Hematopoietic multipotent progenitor cell treated with erythropoietin and hydrocortisone succinate and interleukin-3 and kit ligand, for 17 days (in vitro differentiated cells): ENCODE measurements at places on chromosomes 2 and 18.

DNA sequence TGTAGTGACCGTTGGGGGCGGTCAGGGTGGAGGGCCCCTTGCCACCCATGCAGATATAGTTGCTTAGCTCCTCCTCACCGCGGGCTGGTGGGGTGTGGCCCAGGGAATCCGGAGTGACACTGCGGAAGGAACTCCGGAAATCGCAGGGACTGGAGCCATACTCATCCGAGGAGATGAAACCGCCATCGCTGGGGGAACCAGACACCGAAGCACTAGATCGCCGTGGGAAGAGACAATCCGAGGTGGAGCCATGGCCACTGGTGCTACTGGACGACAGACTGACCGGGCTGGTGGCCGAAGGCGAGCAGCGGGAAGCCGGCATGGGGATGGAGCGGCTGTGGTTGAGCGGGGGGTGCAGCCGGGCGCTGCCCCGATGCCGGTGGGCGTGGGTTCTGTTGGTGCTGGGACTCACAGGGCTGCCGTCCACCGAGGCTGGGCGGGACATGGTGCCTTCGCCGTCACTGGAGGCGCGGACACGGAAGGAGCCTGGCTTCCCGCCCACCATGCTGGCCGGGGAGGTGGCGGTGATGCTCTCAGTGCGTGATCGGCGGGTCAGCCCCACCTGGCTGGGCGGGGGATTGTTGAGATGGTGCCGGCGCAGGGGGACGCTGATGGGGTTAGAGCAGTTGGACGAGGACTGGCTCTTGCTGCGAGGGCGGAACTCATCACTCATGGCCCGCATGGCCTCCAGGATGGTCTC is 2.2 kb downstream of the IRS1 start:
- no peak for DNase-seq

DNA sequence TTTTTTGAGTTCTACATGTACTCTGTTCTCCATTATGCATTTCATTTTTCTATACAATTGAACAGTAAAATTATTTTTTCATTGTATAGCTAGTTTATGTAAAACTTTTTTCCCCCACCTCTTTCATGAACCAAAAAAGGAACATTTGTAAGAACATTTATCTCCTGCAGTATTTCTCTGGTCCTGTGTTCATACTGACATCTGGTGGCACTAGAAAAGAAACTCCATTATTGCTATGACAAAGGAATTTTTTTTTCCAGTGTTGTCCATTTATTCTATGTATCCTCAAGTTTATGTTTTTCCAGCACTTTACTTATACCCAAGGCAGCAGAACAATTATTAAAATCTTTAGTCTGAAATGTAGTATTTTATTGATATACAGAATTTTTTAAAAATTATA is 27.4 kb upstream of the CHAC2 start:
- DNase-seq: peak; percentile 60

DNA sequence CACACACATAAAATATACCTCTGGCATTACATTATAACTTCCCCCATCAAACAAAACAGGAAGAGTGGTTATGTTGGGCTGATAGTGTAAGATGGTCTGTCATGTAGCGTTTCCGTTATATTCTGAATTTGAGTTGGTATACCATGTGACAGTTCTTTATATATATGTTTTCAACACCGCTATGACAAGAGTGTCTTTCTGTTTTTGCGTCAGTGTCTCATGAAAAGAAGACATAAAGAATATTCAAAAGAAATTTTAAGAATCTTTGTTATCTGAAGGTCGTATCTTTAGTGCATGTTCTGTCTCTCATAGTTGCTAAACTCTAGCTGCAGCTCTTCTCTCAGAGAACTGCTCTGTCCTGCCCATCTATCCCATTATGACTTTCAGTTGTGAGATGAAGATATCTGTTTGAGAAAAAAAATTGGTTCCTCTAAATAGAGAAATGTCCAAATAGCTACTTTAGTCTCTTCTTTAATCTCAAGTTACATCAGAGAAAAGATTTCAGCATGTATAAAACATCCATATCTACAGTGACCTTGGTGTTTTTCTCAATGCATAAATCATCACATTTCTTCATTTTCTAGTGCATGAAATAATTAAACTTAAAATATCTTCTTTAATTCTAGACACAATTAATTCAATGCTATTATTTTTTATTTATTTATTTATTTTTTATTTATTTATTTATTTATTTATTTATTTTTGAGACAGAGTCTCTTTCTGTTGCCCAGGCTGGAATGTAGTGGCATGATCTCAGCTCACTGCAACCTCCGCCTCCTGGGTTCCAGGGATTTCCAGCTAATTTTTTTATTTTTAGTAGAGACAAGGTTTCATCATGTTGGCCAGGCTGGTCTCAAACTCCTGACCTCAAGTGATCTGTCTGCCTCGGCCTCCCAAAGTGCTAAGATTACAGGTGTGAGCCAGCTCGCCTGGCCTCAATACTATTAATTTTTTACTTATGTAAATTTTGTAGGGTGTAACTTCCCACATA is 24.3 kb upstream of the PSME4 start:
- no peak for DNase-seq

DNA sequence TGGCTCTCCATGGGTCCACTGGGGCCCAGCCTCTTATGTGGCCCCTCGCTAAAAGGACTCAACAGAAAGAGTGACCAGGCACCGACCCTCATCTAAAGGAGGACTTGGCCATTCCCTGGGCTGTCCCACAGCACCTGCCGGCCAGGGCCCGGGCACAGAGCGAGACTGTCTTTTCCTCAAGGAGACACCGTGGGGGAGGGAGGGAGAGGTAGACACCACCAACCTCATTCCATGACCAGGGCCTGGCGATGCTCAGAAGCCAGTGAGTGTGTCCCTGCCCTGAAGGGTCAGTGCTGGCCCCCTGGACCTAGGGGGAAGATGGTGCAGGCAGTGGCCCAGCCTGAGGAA is 39.8 kb upstream of the ALPP start:
- no peak for DNase-seq

DNA sequence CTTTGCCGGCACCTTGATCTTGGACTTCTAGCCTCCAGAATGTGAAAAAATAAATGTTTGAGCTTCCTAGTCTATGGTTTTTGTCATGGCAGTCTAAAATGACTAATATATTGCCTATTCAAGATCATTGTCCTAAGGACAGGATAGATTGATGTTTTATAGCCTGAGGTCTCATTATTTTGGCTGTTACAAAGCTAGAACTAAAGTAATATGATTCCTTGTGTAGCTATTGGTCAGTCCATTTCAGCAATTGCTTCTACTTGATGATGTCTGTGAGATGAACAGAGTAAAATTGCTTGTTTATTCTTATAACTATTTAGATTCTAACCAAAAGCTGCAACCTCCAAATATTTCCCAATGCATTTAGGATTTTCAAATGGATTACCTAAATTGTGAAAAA is 145.0 kb downstream of the HRH4 start:
- no peak for DNase-seq

GRCh38 chr2:134275058-134275862 is 21.4 kb downstream of the MGAT5 start:
- no peak for DNase-seq

GRCh38 chr2:109123586-109124201 is 5.3 kb upstream of the SH3RF3 start:
- no peak for DNase-seq

DNA sequence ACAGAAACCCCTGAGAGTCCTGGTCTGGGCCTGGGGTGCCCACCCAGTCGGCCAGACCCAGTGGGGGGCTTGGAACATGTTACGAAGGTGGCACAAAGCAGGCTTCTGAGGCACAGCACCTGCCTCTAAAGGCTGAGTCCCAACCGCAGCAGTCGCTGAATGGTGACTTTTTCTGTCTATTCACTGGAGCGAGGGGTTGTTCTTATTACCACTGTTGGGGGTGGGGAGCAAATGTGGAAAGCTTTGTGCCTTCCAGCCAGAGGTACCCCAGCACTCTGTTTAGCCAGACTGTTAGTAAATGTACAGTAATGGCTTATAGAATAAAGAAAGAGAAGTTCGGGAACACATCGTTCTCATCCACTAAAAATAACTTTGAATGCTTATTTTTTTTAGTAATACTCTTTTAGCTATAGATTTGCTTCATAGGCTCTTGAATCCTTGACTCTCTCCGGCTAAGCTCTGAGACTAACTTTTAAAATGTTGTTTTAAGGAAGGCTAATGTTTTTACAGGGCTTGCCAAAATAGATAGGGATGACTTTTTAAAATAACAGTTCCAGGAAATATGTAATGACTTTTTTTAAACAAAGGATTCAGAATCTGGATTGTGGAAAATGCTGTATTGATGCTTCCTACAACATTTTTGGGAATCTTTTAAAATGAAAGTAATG is 23.4 kb upstream of the PTPN2 start:
- no peak for DNase-seq

DNA sequence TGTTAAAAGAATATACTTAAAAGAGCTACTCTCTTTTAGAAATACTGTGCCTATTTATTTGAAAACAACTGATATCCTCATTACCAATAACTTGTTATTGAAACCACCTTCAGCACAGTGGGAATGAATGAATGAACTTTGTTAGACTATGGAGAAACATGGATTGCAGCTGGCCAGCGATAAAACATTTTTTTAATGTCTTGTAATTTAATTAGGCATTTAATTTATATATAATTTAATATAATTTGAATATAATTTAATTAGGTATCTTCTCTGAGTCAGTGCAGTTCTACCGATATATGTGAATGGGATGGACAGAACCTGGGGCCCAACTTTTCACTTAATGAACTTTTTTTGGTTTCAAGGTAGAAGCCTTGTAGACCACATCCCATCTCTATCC is 94.4 kb downstream of the KCTD18 start:
- DNase-seq: no peak

GRCh38 chr2:73969356-73969755 is 15.4 kb upstream of the TET3 start:
- no peak for DNase-seq

DNA sequence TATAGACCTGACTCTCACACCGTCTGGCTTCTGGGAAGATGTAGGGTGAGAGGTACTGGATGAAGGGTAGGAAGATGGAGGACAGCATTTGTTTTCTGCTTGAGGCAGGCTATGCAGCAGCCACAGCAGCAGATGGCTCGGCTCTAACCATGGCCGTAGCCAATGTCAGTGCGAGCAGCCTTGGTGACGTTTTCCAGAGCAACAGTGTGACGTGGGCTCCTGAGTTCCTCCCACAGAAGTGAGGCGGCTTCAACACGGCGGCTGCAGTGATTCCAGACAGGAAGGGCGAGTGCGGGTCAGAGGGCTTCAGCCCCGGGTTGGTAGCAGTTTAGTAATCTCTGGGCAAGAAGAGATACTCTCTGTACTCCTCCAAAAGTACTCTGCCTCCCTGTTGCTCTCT is 133.0 kb upstream of the MYT1L start:
- DNase-seq: no peak

DNA sequence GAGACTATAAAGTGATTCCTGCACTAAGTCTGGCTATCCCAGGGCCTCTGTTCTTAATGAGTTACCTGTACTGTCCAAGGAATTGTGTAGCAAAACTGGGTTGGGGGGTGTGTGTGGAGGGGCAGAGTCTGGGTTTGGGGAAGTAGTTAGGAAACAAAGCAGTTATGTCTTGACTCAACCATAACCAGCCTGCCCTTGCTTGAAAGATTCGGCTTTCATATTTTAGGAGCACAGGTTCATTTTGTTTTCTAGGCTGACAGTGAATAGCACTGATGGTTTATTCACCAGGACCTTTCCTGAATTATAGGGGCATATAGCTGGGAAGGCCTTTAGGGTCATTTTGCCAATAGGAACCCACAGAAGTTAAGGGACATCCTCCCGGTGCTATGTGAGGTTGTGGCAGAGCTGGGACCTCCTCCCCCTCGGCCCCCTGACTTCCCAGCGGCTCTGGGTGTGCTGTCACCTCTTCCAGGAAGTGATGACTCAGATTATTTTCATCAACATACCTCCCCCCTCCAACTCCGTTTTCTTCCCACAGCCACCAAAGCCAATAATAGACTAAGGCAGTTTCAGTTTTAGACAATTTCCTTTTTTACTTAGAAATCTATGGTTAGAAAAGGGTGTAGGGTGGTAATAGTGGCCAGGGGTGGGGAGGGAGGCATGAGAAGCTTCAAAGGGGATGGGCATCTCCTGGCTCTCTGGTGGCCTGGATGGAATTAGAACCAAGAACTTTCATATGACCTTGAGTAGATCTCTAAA is 44.8 kb downstream of the SETBP1 start:
- DNase-seq: no peak

GRCh38 chr2:29223257-29223656 is 108.0 kb downstream of the CLIP4 start:
- no peak for DNase-seq

- DNase-seq: no peak
Observed at GRCh38 chr2:238158018-238158508, 707 bp upstream of the ERFE start.

GRCh38 chr2:8132351-8132831 is 549.5 kb upstream of the ID2 start:
- DNase-seq: no peak

DNA sequence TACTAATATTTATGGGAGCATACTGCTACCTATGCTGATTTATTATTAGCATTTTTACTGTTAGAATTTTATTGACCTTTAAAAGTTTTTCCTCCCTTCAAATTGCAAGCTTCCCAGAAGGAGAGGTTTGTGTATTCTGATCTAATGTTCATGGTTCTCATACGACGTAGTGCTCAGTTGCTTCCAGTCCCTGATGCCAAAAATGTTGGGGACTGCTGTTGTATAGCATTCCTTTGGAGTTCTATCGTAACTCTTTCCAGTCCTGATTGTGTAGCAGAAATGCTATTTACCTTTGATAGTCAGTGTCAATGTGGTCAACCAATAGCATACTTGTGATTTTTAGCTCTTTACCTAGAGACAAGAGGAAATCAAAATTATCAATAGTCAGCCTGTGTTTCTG is 69.5 kb upstream of the ZSWIM2 start:
- no peak for DNase-seq

DNA sequence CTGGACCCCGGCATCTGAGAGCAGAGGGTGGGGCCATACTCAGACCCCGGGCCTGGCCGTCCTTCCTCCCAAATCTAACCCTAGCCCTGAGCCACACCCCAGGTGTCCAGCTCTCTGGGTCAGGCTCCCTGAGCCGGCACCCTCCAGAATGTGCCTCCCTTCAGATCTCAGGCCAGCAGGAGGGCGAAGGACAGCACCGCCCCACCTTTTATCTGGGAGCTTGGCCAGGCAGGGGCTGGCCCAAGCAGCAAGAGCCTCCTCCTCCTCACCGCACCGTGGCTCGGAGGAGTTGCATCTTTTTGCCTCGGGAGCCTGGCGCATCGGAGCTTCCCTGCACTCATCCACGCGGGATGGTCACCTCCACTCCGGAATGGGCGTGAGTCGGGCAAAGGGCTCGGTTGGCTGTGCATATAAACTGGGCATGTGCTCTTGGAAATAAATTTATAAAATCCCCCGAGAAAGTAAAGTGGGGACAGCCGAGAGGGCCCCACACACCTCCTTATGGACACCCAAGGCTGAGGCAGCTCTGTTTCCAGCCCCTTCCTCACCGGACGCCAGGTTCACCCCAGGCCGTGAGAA is 69.1 kb upstream of the CTDP1 start:
- no peak for DNase-seq

DNA sequence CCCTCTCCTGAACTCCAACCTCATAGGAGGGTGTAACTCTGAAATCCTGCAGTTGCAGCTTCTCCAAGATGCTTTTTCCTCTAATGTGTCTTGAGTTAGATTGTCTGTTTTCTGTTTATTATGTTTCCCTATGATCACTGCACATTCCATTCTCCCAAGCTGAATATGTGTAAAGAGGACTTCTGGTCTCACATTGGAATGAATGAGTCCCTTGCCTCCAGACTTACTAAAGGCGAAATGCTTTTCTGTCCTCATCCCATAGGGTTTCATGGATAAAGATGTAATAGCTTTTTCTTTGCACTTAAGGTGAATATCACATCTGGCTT is 35.5 kb upstream of the CYP27A1 start:
- no peak for DNase-seq

GRCh38 chr18:23453680-23454058 is 582 bp downstream of the RIOK3 start:
- DNase-seq: peak; percentile 91

- no peak for DNase-seq
Observed at GRCh38 chr2:110667071-110667470, 10.8 kb downstream of the BUB1 start.
